B cell (primary cell): ENCODE measurements at places on chromosomes 6 and 20.

DNA sequence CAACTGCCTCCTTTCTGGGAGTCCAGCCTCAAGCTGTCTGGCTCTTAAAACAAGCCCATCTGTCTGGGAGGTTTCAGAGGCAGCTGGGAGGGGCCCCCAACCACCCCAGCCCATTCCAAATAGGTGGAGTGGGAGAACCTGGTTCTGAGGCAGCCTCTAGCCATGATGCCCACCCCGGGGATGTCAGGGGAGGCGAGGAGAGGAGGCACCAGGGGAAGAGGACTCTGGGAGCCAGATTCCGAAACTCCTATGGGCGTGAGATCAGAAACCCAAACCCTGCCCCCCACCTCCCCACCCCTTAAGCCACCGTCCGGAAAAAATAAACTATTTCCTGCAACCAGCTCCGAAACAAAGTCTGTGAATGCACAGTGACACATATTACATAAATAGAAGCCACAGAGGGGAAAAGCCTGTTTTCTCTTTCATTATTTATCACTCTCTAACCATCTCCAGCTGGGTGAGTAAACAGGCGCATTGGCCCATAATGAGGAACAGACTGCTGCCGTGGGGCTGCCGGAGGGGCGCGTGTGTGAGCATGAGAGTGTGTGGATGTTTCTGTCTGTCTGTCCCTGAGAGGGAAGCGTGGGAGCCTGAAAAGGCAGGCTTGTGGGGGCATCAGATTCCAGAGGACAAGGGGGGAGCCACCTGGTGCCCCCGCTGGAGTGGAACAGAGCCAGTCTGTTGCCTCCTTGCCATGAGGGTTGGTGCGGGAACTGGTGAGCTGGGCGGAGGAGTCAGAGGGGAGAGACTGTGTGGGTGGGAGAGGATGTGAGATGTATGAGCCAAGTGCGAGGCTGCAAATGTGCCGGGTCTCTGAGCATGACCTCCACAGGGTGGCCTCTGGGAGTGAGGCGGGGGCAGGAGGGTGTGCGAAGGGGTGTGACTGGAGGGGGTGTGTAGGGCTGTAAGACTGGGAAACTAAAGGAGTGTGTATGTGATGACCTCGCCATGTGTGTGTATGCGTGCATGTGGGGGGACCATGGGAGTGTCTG lies 14.3 kb upstream of the FOXP4 start:
- DNase-seq = peak; percentile 86

DNA sequence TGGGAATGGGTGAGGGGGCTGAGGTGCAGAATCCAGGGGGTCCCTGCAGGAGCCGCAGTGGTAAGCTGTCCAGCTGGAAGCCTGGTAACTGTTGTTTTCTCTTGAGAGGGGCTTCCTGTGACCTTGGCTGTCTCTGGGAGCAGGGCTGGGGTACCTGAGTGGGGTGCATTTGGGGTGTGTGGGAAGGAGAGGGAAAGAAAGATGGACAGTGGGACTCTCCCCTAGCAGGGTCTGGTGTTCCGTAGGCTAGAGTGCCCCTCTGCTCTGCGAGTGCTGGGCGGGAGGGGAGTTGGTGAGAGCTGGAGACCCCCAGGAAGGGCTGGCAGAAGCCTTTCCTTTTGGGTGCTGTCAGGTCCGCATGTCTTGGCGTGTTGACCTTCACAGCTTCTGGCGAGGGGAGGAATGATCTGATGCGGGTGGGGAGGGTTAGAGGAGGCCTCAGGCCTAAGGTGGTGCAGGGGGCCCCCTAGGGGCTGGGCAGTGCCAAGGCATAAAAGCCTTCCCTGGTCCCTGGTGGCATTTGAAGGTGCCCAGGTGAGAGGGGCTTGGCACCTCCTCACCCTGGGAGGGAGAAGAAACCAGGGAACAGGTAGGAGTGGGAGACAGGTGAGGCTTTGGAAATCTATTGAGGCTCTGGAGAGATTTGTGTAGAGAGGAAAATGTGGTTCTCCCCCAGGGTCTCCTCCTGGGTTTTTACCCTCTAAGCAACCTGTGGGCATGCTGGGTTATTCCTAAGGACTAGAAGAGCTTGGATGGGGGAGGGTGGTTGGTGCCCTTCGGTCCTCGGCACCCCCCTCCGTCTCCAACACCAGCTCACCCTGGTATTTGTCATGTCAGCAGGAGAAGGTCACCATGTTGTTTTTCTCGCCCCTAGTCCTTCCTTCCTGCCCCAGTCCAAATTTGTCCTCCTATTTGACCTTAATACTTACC lies 3.3 kb downstream of the VEGFA start:
- peak; percentile 66 for DNase-seq

DNA sequence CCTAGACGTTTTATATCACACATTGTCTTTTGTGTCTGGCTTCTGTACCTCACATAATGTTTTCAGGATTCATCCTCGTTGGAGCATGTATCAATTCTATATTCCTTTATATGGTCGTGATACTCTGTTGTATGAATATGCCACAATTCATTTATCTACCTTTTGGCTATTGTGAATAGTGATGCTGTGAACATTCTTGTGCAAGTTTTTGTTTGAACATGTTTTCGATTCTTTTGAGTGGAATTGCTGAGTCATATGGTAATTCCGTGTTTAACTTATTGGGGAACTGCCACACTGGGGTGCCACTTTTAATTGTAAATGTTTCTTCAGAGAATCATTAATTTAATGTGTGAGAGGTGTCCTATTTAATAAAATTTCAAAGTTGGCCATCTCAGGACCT lies 101.2 kb downstream of the SLC35B3 start:
- no peak for DNase-seq

DNA sequence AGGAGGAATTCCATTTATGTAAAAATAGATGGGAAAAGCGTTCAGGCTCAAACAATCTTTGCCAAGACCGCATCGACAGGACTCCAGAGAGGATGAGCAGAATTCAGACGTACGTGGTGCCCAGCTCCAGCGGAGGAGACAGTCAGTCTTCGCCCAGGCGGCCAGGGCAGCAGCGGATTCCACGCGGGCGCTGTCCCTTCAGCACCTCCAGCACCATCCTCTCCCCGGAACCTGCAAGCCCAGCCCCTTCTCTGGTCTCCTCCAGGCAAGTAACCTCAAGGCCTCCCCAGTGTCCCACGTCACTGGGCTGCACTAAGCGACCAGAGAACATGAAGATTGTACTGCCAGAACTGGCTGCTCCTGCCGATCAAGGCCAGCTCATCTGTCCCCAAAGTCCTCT lies 2.8 kb upstream of the KCNQ2 start:
- no peak for DNase-seq

DNA sequence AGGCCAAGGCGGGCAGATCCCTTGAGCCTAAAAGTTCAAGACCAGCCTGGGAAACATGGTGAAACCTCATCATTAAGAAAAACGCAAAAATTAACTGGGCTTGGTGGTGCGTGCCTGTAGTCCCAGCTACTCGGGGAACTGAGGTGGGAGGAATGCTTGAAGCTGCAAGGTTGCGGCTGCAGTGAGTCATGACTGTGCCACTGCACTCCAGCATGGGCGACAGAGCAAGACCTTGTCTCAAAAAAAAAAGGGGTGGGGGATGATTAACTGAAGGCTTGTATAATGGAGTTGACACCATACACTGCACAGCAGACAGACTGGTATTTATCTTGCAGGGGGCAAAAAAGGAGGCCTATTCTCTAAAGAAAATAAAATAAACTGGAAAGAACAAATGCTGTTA lies 27.7 kb downstream of the SRPK1 start:
- no peak for DNase-seq

- DNase-seq = peak; percentile 14
These were observed 38.4 kb upstream of the SLC22A16 start for GRCh38 chr6:110514818-110515217.

GRCh38 chr20:48460681-48461080 lies 367.1 kb downstream of the PREX1 start:
- DNase-seq = no peak

GRCh38 chr6:75084872-75085381 lies 120.9 kb downstream of the COL12A1 start:
- DNase-seq = no peak

DNA sequence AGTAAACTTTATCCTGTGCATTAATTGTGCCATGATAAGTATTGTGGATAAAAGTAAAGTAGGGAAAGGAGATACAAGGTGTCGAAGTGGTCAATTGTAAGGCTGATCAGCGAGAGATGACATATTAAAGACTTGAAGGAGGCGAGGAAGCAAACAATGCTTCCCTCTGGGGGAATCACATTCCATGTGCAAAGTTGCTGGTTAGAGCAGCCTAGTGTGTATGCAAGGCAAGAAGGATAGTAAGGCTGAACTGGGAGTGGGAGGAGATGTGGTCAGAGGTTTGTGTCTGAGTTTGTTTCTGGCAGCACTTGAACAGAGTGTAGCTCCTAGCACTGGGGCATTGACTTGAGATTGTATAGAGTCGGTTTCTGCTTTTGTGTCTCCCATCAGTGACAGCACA lies 122.9 kb downstream of the SLC35F1 start:
- DNase-seq = no peak

DNA sequence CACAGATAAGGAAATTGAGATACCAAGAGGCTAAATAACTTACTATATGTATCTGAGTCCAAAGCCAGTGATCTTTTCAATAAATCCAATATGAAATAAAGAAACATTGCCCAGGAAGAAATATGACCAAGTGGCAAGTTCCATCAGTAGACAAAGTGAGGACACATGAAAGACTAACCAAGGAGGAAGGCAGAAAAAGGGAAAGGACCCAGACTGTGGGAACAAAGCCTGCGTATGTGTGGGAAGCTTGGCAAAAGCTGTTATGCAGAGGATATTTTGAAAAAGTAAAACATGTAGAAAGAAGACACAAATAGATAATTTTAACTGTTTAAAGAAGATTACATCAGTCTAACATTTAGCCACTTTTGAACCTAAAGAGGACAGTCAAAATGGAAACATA lies 264.4 kb upstream of the PRDM1 start:
- DNase-seq = no peak

DNA sequence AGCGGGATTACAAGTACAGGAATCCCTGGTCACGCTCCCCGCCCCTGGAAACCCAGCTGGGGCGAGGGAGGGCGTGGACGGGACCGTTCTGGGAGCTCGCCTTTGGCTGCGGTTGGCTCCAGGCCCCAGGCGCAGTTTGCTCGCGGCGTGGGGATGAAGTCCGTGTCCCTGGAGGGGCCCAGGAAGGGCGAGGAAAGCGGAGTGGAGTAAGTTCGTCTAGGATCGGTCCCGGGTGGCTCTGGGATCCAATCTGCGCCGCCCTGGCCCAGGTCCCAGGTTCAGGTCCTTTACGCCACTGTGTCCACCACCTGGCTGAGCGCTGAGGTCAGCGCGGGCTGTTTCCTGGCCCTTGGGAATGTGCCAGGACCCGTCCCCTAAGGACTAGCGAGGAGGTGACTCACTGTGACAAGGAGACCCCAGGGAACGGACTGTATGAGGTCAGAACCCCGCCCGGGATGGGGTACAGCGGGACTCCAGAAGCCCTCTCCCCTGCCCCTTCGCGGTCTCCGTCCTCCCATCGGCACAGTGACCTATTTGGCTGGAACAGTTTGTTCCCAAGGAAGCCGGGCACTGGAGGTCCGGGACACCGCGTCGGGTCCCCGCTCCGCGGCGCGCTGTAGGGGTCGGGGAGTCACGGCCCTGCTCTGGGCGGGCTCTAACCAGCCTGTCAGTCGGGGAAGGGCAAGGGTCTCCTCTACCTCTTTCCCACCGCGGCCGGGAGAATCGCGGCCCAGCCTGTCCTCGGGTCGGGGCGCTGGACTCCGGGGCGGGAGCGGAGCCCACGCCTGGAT lies 724 bp downstream of the CDKN1A start:
- peak; percentile 76 for DNase-seq

DNA sequence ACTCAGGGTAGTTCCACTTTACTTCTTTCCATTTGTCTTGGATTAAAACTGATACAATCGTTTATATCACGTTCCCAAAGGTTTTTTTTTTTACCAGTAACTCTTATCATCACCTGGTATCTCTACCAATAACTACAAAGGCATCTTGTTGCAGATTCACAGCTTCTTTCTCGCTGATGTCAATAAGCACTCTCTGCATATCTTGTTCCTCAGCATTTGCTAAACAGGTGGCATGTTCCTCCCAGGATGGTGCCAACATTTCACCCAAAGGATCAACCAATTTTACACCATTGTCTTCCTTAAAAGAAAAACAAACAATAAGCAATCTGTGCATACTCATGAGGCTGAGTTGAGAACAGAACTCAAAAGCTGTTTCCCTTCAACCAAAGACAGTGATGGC lies 4.6 kb downstream of the PGM3 start:
- no peak for DNase-seq

GRCh38 chr6:1326535-1327121 lies 14.7 kb downstream of the FOXQ1 start:
- no peak for DNase-seq

GRCh38 chr20:14067603-14068002 lies 72.3 kb downstream of the MACROD2 start:
- no peak for DNase-seq

- no peak for DNase-seq
These were observed 62.8 kb downstream of the TCP11 start for GRCh38 chr6:35078226-35078850.

- peak; percentile 78 for DNase-seq
These were observed 36.3 kb downstream of the RNF146 start for GRCh38 chr6:127302728-127303660.

- DNase-seq = peak; percentile 70
These were observed 161.6 kb upstream of the TNFAIP3 start for GRCh38 chr6:137705160-137706082.

GRCh38 chr6:50785921-50786320 lies 32.8 kb upstream of the TFAP2B start:
- no peak for DNase-seq

- DNase-seq = no peak
These were observed 62.4 kb downstream of the ZBTB9 start for GRCh38 chr6:33516726-33517125.

DNA sequence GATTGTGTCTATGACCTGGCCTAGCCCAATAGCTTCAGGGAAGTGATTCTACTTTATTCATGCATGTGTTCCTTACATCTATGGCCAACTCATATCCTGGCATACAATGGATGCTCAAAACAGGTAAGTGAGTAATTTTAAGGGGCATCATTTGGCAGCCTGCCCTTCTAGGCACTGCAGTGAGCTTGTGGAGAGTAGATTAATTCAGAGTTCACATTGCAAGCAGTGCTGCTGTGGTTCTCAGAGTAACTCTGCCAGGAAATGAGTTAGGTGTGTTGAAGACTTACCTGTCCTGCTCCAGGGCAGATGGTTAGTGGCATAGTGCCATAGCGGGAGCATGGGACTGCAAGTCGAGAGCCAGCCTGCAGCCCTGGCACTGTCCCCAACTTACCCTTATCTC lies 158.0 kb downstream of the SCP2D1 start:
- DNase-seq = no peak

DNA sequence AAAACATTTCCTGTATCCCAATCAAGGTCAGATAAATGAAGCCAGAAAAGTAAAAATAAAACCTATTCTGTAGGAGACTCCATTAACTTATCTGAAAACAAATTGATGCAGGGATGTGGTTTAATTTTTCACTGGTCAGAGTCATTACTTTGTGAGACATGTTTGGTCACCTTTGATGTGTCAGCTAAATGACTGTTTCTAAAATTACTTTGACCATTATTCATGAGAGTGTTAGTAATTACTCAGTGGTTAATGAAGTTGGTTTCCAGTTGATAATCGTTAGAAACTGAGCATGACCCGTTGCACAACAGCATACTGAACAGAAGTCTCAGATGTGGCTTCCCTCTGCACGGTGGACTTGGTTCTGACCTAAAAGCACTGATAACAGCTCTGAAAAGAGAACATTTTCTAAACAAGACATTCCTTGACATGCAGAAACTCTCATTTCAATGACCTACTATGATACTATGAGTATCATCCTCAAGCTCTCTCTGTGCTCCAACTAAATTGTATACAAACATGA lies 410.5 kb upstream of the RNF217 start:
- DNase-seq = no peak

GRCh38 chr6:113488812-113489685 lies 368.1 kb upstream of the MARCKS start:
- no peak for DNase-seq
